H54 (cell line): ENCODE measurements at places on chromosomes 6 and 20.
A peak's percentile ranks its signal among the peaks of the same experiment; 100 is the strongest.

- DNase-seq = no peak
Observed at GRCh38 chr6:68689910-68690309, 54.8 kb downstream of the ADGRB3 start.

DNA sequence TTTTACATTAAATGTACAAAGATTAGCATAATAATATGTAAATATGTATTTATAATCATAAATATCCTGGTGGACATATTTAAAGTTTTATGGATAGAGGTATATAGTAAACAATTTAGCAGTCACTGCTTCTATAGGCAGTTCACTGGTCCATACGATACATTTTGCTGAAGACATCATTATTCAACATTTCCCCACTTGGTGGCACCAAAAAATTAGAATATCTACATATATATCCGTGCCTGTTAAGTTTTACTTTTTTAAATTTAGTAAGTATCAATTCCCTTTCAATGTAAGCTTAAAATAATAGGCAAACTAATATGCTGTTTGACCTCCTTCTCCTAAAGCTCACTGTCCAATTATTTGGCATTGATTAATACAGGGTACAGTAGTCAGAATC lies 64.2 kb downstream of the LMBRD1 start:
- DNase-seq = no peak

DNA sequence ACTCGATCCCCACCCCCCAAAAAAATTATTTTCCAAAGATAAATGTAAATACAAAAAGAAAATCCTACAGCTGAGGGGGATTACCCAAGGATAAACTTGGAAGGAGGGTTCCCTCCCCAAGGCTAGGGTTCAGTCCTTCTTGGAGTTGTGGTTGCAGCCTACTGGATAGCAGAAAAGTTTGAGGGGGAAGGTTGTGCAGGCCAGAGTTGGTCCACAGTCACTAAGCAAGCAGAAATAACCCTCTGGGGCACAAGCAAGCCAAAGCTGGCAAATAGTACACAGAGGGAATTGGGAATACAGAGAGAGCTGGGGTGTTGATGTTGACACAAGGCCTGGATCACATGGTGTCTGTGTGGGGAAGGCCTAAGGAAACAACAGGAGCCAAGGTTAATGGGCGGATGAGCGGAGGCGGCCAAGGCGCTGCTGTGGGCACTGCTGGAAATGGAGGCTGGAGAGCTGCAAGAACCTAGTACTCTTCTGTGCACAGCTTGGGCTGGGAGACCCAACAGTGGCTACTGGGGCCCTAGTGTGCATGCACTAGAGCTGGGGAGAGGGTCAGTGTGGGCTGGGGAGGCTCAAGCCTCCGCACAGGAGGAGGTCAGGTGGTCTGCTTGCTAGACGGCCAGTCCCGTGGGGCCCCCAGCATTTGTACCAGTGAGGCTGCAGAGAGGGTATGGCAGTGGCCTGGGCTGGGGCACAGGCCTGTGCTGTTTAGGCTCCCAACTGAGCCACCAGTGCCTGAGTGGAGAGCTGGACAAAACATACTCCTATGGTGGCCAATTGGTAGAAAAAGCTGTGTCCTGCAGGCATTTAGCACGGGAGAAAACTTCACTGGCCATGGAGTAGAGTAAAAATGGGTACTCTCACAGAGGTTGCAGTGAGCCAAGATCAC lies 5.5 kb upstream of the SNRPB start:
- no peak for DNase-seq

- DNase-seq = no peak
Observed at GRCh38 chr6:11835065-11835464, 56.5 kb upstream of the ADTRP start.

- no peak for DNase-seq
Observed at GRCh38 chr6:69933239-69933638, 66.9 kb downstream of the COL19A1 start.

DNA sequence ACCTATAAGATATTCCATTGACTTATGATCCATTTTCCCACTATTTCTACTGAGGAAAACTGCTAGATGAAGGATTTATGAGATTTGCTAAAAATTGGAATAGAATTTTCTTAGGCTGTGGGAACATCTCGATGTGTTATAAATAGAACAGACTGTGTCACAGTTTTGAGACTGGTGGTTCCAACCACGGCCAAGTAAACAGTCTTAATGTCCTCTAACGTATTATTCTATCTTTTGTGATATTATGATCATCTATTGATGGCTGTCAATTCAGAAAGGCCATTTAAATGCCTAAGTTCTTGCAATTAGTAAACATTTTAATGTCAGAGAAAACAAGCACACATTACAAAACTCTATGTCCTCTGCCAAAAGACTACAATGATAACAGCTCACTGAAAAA lies 71.5 kb upstream of the PLN start:
- no peak for DNase-seq

- DNase-seq = no peak
Observed at GRCh38 chr6:42929821-42930360, 611 bp downstream of the CNPY3 start.

- DNase-seq = no peak
Observed at GRCh38 chr20:36274181-36274841, 31.8 kb upstream of the DLGAP4 start.

DNA sequence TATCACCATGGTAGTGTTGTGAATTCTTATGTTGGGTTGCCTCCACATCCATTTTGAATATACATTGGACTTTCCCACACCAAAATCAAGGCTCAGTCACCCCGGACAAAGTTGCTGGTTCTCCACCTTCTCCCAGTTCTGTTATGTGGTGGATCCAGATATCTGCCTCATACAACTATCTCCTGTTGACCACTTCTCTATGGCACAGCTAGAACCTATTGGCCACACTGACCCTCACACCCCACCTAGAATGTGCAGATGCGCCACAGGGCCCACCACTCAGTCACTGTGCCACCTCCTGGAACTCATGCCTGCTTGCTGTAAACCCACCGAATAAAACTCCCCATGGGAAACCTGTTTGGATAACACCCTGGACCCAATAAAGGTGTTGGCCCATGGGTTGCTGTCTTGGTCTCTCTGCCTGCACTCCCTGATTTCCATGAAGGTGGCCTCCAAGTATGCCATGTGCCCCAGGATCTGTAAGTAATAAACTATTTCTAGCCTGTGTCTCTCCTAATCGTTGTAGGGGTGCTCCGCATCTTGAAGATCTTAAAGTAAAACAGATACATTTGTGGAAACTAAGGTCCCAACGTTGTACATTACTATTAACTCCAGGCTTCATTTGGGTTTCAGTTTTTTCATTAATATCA lies 7.2 kb upstream of the NQO2 start:
- no peak for DNase-seq

DNA sequence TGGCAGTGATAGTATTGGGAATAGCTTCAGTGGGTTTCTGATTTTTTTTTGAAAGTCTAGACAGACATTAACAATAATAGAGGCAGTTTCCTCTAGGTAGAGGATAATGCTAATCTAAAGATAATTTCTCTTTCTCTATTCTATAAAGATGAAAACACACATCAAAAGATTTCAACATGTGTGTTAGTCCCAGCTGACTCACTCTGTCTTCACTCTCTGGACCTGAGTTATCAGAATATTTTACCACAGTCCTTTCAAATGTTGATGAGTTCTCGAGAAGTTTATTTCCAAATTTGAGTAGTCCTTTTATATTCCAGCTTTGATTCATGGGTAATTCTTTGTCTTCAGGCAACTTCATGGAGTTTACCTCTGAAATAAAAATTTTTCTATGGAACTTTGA lies 17.1 kb downstream of the RPRD1B start:
- DNase-seq = no peak

- DNase-seq = peak; percentile 70
Observed at GRCh38 chr20:63969838-63970713, at the start of gene ZNF512B. ZNF512B (minus strand) TSS chr20:63969930; CDS start chr20:63967950, 1,980 bp downstream.

DNA sequence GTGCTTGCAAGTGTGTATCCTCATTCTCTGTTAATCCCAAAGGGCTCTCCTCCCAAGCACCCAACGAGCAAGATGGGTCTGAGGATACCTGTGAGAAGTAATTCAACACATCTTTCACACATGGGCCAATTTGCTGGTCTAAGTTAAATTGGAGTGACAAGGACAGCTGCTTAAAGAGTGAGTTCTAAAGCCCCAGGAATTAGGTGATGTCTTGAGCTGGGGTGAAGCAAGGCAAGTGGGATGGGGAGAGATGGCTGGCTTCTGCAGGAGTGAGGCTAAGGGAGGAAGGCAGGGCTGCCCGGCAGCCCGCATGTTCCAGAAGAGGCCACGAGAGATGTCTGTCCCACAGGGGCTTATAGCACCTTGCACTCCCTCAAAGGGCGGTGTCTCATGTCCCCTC lies 288.5 kb downstream of the CDH26 start:
- DNase-seq = no peak

DNA sequence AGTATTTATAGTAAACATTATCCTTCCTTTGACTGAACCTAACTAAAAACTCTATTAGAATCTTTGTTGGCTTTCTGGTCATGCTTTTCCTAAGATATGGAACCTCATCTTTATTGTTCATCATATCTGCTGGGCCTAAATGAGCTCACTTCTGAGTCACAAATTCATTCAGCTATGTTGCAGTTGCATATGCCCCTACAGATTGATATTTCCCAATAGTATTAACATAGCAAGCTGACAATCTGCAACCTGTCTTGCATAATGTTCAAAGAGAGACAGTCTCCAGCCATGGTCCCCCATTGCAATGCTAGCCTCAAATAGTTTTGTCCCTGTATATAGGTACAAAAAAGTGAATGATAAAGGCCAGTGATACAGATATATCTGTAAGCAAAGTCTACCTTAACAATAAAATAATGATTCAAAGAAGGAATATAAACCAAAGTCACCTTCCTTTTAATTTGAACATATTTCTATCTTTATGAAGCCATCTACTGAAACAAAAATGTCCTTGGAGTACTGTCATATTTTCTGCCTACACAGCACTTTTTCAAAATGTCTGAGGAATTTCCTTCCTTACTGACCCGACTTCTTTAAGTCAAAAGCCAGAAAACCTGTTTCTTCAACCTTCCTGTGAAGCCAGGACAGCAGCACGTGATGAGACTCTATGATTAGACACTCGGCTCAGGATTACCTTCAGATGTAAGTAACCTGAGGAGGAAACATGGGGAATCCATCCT lies 140.7 kb downstream of the UBE3D start:
- no peak for DNase-seq

DNA sequence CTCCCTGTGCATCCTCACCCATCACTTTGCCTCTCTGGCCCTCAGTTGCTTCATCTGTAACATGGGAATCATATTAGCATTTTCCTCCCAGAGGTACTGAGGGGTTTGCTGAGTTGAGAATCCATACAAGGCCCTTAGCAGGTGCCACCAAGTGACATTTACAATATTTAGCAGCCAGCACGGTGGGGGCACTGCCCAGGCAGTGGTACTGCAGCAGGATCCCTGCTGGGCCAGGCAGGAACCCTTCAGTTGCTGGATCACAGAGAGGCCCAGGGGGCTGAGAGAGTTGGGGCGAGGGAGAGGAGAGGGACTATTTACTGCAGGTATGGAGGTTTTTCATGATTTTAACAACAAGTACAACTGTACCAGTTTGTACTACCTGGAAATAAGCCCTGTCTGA lies 65.9 kb downstream of the CDH22 start:
- DNase-seq = no peak

- no peak for DNase-seq
Observed at GRCh38 chr20:64145458-64146300, 18.6 kb upstream of the MYT1 start.

GRCh38 chr6:46655803-46656202 lies 3.0 kb downstream of the SLC25A27 start:
- no peak for DNase-seq

DNA sequence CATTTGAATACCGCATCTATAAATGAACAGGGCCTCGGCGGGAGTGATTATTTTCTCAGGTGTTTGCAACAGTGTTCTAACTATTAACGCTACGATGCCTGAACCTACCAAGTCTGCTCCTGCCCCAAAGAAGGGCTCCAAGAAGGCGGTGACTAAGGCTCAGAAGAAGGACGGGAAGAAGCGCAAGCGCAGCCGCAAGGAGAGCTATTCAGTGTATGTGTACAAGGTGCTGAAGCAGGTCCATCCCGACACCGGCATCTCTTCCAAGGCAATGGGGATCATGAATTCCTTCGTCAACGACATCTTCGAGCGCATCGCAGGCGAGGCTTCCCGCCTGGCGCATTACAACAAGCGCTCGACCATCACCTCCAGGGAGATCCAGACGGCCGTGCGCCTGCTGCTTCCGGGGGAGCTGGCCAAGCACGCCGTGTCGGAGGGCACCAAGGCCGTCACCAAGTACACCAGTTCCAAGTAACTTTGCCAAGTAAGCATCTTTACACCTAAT lies 70.9 kb downstream of the HFE start:
- DNase-seq = no peak

DNA sequence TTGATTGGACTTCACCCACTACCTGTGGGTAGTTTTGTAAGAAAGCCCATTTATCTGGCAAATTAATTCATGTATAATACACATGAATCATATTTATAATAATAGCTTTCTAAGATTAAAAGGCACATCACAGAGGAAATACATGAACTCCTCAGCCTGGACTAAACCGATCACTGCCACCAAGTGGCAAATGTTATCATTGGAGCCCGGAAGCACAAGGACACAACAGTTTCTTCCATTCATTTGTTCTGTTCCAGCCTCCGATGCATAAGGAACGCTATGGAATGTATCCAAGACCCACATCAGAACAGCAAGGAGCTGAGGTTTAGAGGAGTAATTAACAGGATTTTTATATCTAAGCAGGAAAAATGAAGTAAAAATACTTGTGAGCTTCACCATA lies 13.9 kb upstream of the IPCEF1 start:
- DNase-seq = no peak

DNA sequence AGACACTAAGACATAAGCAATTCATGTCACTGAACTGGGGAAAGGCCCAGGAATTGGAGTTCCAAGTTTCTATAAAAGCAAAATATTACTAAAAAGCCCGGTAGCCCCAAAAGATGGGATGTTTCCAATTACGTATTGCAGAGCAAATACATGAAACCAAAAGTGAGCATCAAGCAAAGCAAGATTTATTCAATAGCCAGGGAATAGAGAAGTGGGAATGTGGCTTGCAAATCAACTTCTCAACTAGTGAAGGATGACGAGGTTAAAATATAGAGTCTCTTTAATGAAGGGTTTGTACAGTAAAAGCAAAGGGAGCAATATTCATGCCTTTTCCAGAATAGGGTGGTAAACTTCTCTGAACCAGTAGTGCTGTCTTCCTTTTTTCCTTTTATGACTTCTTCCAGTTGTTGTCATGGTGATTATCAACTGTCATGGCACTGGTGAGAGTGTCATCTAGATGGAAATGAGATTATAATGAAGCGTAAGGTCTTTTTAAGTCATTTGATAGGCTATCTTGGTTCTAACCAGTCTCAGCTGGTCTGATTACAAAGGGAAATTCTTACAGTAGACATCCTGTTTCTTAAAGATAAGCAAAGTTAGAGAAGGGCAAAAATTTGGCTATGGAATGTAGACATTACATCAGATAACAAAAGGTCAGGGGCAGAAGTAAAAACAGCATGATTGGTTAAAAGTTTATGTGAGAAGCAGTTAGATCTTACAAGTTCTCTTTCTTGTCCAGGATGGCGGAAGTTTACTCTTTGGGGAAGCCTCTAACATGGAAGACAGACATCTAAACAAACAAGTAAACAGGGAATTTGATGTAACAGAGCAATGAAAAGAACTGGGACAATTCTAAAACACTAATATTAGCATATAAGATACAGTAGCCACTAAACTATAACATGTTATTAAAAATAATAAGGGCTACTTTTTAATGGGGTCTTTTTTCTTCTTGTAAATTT lies 96.9 kb downstream of the TBX18 start:
- no peak for DNase-seq

GRCh38 chr6:108638993-108639392 lies 78.3 kb downstream of the FOXO3 start:
- DNase-seq = no peak

GRCh38 chr20:63855363-63856097 lies 5.8 kb upstream of the ABHD16B start:
- no peak for DNase-seq
